Germinal center (tissue), 1 donor: ENCODE measurements at places on chromosomes 3 and 15.

GRCh38 chr3:181860235-181860634, 148.5 kb downstream of the SOX2 start:
- DNase-seq: no peak

GRCh38 chr3:133754455-133754854, 8.3 kb downstream of the TF start:
- no peak for DNase-seq

GRCh38 chr3:53989451-53989850, 97.8 kb upstream of the SELENOK start:
- DNase-seq: no peak

DNA sequence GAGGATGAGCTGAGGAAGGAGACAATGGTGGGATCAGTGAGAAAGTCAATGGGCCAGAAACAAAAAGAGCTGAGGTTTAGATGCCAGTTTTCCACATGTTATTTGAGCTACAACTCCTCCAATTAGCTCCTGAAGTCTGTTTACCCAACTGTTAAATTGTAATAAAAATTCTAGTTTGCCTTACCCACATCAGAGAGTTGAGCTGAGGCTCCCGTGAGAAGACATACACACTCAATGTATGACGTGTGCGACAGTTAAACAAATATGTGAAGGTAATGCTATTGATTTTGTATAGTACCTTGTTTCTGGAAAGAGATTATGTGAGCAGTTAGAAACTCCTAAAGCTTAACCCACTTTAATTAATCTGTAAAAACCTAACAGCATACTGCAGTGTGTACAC, 318.1 kb upstream of the GRM7 start:
- DNase-seq: no peak
